ENCODE measurements at places on chromosomes 12 and 14.

DNA sequence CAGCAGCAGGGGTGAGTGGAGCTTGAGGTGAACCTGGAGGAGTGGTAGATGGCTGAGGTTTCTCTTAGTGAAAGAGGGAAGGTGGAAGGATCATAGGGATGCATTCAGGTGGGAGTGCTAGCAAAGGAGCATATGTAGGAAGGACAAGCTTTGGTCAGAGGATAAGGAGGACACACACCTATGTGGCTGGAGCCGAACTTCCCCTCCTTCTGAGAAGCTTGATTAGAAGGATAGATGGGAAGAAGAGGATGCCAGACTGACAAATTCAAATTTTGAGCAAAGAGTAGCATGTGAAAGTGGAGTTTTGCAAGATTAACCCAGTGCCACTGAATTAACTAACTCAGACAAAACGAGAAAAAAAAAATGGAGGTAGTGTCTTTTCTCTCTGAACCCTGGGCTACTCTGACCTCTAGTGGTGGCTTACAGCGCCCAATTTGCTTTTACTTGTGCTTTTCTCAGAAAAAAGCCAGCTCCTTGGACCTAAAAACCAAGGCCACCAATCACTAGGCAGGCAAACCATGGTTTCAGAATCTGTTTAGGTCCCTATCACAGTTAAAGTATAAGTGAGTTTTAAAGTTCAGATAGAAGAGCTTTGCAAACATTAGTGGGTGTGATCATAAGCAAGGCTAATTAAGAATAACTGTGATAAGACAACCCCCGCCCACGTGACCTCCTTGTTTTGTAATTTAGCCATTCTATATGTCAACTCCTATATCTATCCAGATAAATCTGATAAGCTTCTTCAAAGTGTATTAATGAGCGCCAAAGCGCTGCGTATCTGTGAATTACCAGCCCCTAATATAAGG, 15.5 kb downstream of the EMP1 start:
- no peak overlapping the region for H3K4me3 ChIP-seq
- H3K27me3 ChIP-seq, result no peaks in the 10 kb centered on the region
- H3K4me1 ChIP-seq, result peaks cover 24% of the 10 kb centered on the region
- no peak for DNase-seq

GRCh38 chr14:39185256-39186049, 10.4 kb downstream of the PNN start:
- no peaks in the 10 kb centered on the region for H3K4me1 ChIP-seq
- H3K4me3 ChIP-seq, result no peak overlapping the region
- DNase-seq, result no peak
- H3K27ac ChIP-seq, result no peak overlapping the region
- no peaks in the 10 kb centered on the region for H3K36me3 ChIP-seq

DNA sequence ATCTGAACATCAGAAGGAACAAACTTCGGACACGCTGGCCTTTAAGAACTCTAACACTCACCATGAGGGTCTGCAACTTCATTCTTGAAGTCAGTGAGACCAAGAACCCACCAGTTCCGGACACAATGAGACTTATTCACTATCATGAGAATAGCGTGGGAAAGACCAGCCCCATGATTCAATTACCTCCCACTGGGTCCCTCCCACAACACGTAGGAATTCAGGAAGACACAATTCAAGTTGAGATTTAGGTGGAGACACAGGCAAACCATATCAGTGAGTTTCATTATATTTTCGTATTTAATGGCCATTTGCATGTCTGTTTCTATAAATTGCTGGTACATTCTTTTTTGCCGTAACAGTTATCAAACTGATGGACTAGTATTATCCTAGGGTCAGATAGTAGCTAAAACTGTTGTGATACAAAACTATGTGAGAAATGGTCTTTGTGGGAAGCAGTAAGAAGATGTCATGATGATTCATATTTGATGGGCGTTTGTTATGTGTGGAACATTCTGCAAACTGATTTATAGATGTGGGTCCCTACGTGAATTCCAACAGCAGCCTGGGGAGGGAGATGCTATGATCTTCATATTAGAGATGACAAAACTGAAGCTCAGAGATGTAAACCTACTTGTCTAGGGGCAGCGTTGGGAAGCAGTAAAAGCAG, 282.4 kb upstream of the TMEM132C start:
- H3K4me1 ChIP-seq, result no peaks in the 10 kb centered on the region
- no peaks in the 10 kb centered on the region for H3K36me3 ChIP-seq
- DNase-seq, result no peak
- H3K4me3 ChIP-seq, result no peak overlapping the region

DNA sequence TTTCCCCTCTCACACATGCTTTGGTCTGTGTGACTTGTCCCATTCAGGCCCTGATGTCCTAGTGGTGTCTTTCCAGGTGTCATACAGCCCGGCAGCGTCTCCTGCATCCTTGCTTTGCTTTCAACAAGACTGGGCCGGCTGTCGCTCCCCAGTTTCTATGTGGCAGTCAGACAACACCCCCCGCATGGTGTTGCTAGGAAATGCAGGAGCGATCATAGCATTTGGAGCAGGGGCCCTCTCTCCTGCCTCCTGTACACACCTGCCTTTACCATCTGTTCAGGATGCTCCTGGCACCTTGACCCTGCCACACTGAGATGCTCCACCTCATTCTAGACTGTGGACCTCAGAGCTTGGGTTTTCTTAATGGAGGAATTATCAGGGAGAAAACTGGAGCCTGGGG, 29.5 kb downstream of the CACNA1C start:
- no peak overlapping the region for H3K4me3 ChIP-seq
- no peak overlapping the region for H3K27ac ChIP-seq
- no peaks in the 10 kb centered on the region for H3K4me1 ChIP-seq
- H3K27me3 ChIP-seq, result no peaks in the 10 kb centered on the region

- H3K4me1 ChIP-seq, result no peaks in the 10 kb centered on the region
- no peak overlapping the region for H3K4me3 ChIP-seq
- no peak for DNase-seq
- H3K27ac ChIP-seq, result no peak overlapping the region
- H3K36me3 ChIP-seq, result no peaks in the 10 kb centered on the region
Measured at GRCh38 chr12:114884575-114884974, 200.6 kb upstream of the TBX3 start.
